Amniotic epithelial cell (primary cell): ENCODE measurements at places on chromosomes 6 and 20.

GRCh38 chr6:106444777-106445507, 84.4 kb downstream of the CRYBG1 start:
- peak; percentile 69 for DNase-seq

DNA sequence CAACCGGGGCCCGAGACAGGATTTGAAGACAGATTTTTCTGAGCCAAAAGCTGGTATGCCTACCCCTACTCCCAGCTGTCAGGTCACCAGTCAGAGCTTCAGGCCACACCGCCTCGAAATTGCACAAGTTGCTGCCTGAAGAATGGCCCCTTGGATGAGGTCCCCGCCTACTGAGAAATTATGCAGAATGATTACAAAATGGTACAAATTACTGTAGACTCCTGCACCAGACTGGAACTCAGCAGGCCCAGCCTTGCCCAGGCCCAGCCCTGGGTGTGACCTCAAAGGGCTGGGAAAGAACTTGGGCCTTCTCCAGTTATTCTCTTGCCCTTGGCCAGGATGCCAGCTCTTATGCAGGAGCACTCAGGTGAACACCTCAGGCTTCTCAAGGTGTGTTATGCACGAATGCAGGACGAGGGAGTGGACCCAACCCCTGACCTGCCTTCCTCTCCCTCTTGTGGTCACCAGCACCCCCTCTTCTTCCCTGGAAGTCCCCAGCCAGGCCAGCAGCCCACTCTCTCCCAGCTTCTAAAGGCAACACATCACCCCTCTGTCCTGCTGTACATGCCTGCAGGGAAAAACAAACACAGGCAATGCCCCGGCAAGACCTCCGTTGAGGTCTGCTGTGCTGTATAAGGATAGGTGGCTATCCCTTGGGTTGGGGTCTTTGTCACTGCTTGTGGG, 88.7 kb upstream of the NAA20 start:
- DNase-seq = peak; percentile 25

DNA sequence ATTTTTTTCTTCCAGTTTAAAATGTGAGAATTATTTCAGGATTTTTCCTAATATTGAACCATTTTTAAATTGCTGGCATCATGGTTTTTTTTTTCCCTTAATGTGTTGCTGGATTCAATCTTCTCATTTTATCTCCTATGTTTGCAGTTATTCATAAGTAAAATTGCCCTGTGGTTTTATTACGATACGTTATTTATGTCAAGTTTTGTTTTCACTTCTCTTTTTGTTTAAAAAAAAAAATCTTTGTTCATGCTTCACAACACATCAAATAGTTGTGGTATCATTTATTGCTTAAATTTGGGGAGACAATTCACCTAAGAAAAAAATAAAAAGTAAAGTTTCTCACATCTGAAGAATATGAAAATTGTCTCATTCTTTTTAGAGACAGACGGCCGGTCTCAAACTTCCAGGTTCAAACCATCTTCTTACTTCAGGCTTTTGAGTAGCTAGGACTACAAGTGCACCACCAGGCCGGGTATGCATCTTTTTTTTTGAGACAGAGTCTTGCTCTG, 239.3 kb upstream of the ID4 start:
- DNase-seq = no peak

DNA sequence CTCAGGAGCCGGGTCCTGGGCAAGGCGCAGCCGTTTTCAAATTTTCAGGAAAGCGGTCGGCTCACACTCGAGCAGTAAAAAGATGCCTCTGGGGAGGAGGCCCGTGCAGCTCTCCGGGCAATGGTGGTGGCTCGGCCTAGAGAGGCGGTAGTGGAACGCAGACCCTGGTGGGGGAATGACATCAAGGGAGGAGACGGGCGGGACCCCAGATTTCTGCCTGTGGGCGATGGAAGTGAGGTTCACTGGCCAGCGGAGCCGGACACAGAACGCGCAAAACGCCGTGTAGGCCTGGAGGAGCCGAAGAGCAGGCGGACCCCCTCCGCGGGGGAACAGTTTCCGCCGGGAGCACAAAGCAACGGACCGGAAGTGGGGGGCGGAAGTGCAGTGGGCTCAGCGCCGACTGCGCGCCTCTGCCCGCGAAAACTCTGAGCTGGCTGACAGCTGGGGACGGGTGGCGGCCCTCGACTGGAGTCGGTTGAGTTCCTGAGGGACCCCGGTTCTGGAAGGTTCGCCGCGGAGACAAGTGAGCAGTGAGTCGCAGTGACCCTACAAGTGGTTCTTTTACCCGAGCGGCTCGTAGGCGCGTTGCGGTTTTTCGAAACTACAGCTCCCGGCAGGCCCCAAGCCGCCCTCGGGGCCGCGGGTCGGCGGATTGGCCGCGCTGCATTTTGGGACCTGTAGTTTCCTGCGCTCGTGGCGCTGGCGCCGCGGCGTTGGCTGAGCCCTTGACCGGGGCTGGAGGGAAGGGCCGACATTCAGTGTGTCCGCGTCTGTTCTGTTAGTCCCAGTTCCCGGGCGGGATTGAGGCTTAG, at the start of gene RTEL1:
RTEL1 (plus strand) TSS at position 376 of the 812 bp plus-strand sequence. CDS start 1,091 bp downstream, outside the sequence.
- peak; percentile 90 for DNase-seq

GRCh38 chr20:55139173-55139765, 663.9 kb downstream of the DOK5 start:
- no peak for DNase-seq

GRCh38 chr6:101818051-101818450, 424.5 kb downstream of the GRIK2 start:
- DNase-seq = no peak

DNA sequence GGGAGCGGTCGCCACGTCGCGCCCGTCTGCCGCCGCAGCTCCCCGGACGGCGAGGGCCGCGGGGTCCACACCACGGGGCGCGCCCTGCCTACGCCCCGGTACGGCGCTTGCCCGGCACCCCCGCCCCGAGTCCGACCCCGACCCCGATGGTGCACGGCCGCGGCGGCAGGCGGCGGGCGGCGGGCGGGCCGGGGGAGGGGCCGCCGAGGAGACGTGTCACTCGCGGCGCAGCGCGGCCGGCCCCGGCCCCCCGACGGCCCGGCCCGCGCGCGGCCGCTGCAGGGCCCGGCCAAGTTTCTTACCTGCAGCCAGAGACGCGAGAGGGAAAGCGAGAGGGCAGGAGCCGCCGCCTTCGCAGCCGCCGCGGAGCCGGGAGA, 328 bp downstream of the RRBP1 start:
- DNase-seq = no peak

GRCh38 chr6:33411632-33412005, 805 bp downstream of the PHF1 start:
- no peak for DNase-seq
